ENCODE measurements at places on chromosomes 1 and 21.
A peak's percentile ranks its signal among the peaks of the same experiment; 100 is the strongest.

- ATAC-seq: no peak
Measured at GRCh38 chr1:189149547-189150375, 1327.9 kb downstream of the BRINP3 start.

DNA sequence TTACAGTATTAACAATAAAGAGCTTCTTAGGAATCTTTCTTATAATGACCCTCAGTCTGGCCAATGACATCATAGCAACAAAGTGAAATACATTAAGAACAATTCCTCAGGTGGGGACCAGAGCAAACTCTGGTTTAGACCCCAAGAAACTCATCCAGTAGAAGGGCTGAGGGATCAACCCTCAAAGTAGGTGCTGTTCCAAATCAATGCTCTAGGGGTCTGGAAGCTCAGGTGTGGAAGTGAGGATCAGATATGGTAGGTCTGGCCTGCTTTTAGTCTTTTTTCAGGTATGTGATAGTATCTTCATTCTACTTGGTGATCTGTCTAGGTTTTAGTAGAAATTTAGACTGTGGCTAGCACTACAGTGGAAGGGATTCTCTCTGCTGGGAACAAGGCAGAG is 291.7 kb downstream of the PDE4B start:
- no peak for ATAC-seq

DNA sequence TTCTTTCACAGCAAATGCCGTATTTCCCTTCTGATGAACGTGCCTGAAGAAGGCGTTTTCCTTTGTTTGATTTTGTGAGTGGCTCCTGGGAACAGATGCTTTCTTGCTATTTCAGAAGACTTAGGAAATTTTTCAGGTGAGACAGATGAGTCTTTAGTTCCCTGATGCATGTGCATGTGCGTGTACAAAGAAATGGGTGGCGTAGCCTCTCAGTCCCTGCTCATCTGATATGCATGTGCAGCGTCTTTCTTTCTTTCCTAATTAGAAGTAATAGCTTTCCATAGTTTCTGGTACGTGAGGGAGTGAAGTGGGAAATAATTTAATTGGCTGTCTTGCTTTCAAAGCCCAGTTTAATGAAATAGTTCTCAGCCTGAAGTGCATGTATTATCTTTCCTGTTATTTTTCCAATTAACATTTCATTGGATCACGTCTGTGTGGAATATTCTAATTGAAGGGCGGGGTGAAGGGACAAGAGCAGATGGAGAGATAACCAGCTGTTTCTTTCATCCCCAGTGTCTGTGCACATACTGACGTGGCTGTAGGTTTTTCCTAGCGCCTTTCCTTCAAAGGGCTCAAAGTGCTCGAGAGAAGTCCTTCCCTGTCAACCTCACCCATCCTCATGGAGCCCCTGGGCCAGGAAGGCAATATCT is 104.3 kb downstream of the FAM78B start:
- no peak for ATAC-seq

GRCh38 chr1:118101999-118102398 is 83.0 kb downstream of the SPAG17 start:
- no peak for ATAC-seq

GRCh38 chr1:150961756-150962155 is 12.9 kb downstream of the CERS2 start:
- ATAC-seq: no peak

GRCh38 chr1:89274411-89274857 is 1.8 kb upstream of the GBP5 start:
- peak; percentile 55 for ATAC-seq

DNA sequence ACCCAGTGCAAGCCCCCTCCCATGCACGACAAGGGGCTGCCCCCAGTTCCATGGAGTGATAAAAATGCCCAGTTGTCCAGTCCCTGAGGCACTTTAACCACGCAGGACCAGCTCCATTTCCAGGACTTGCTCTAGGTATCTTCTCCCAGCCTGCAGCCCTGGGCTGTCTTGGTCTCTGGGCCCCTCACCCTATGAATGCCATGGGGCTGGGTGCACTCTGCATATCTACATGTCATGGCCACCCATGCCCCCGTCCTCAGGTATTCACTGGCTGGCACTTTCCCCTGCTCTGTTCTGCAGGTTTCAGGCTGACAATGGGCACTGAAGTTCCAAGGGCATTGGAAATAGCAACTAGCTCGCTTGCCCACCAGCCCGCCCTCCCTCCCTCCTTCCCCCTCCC is 19.6 kb upstream of the C1orf174 start:
- no peak for ATAC-seq

DNA sequence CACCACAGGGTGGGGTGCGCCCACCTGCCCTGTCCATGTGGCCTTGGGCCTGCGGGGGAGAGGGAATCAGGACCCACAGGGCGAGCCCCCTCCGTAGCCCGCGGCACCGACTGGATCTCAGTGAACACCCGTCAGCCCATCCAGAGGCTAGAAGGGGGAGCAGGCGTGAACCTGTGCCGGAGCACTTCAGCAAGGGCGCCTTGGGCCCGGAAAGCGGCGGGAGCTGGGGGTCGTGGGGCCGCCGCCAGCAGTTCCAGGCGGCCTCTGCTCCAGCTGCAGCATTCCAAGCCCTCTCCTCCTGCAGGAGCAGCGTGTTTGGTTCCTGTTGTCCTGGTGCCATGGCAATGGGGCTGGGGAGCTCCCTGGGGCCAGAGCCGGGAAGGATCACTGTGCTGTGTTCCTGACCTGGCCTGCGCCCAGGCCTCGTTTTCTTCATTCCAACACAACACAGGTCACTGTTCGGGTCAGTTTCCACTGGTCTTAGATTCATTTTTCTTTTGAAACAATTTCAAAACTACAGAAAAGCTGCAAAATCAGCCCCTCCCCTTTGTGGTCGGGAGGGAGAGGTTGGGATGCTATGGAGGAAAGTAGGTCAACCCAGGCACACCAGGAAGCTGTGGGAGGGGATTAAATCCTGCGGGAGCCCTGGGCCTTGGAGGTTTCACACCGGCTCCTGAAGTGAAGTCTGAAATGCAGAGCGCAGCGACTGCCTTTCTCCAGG is 18.8 kb downstream of the SLX9 start:
- no peak for ATAC-seq

DNA sequence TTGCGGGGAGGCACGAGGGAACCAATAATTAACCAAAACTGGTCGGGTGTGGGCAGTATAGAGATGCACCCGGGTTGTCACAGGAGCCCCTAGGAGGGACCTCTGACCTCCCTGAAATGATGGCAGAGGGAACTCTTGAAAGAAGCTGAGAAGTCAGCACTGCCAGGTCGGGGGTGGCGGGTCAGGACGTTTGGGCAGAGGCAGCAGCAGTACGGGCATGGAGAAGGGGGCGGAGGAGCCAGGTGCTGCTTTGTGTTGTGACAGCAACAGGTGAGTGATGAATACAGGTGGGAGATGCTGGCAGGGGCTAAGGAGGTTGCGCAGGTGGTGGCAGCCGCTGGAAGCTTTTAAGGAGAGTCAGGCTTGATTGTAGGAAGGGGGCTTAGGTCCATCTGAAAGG is 11.7 kb downstream of the TNFRSF1B start:
- ATAC-seq: no peak

GRCh38 chr1:189429610-189430009 is 1048.1 kb downstream of the BRINP3 start:
- ATAC-seq: no peak

DNA sequence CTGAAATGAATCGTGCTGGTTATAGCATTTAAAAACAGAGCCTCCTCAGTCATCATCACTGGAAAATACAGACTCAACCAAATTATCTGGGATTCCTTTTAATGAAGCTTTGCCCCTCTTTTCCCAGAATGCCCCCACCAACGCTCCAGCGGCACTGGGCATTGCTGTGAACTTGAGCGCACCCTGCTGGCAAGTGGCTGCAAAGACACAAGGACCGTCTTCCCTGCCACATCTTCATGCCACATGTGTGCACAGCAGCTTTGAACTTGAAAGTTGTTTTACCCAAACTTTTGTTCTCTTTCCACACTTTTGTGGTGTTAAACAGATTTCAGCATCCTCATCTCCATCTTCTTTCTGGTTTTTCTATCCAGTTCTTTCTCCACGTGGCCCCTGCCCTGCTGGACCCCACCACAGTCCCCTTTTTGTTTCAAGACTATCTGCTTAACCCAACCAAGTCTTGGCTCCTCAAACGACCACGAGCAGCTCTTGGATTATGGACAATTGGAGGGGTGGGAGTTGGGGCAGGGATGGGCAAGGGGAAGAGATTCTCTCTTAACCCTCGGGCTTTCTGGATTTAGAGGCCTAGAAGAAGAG is 12.8 kb upstream of the LMX1A start:
- ATAC-seq: no peak
